ENCODE measurements at places on chromosomes 2 and 18.

DNA sequence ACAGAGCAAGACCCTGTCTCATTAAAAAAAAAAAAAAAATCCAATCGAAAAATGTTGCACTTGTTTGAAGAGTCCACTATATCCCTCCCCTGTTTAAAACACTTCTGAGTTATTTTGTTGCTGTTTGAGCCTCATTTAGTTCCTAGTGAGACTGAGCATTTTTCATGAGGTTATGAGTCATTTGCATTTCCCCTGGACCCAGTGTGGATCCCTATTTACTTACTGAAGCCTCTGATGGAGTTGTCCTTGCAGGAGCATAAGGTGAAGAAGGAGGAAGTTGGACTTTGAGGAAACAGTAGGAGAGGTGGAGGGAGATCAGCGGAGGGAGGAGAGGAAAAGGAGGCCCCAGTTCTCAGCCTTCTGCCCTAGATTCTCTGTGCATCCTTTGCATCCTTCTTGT, 5.1 kb downstream of the CXCR1 start:
- DNase-seq = no peak

- DNase-seq = peak; percentile 40
Observed at GRCh38 chr2:26942543-26943295, 27.7 kb upstream of the MAPRE3 start.

GRCh38 chr18:34726286-34727004, 16.3 kb downstream of the DTNA start:
- DNase-seq = no peak

GRCh38 chr2:118169359-118170005, 81.2 kb downstream of the INSIG2 start:
- DNase-seq = no peak

DNA sequence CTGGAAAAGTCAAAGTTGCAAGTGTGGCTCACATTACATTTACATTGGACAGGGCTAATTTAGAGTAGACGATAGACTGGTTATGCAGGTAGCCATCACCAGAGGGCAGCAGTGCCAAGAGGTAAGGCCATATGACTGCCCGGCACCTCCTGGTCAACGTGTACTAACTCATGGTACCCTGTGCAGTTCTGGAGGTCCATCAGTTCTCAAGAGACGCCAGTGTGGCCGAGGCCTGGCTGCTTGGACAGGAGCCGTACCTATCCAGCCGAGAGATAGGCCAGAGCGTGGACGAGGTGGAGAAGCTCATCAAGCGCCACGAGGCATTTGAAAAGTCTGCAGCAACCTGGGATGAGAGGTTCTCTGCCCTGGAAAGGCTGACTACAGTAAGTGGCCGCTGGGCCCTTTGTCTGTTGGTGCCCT, 65.8 kb upstream of the EML6 start:
- no peak for DNase-seq

DNA sequence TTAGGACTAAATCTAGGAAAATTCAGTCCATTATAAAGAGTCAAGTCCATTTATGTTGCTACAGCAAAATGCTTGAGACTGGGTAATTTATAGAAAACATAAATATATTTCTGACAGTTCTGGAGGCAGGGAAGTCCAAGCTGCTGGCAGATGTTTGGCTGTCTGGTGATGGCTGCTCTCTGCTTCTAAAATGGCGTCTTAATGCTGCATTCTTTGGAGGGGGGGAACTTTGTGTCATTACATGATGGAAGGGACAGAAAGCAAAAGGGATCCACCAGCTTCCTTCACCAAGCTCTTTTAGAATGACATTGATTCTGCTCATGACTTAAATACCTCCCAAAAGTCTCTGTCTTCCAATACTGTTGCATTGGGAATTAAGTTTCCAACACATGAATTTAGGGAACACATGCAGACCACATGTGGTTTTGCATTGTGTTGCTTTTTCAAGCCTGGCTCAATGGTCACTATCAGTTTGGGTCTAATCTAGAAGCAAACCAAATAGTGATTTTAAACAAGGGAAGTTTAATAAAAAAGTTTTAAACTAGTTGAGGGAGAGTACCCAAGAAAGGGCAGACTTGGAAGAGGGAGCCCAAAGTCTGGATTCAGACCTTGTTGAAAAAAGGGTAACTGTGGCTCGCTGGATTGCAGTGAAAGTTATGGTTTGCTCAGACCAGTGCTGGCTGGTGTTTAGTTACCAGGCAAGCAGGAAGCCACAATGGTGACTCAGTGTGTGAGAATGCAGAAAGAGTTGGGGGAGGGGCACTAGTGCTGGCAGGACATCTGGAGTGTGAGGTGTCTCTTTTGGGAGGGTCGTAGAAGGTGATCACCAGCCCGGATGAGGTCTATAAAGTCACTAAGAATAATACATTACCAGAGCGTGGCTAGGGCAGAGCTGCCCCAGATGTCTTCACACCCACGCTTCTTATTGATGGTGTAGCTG, 30.8 kb downstream of the C18orf54 start:
- no peak for DNase-seq

All from stimulated activated CD4-positive, alpha-beta T cell treated with anti-CD3 and anti-CD28 coated beads, Interleukin-1b, Interleukin-23, amount 100 ng/mL, for 1 hour (primary cell).